NCI-H2171 (cell line): ENCODE measurements at places on chromosomes 5 and 9.

DNA sequence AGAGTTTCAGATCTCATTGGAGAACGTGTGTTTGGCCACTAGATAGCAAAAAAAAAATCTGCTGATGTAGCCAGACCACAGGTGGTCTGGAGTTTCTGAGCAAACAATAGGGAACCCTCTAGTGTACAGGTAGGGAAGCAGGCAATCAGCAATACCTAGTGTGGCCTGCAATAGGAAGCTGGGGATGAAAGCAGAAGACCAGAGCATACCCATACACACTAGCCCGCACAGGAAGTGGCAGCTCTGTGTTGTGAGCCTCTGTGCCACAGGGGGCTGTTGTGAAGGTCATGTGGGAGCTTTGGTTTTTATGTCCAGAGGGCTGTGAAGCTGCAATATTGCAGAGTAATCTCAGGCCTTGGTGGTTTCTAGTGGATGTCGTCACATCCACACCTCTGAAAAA, 81.2 kb downstream of the MTAP start:
- no peak for DNase-seq

GRCh38 chr5:153223376-153223775, 267.1 kb upstream of the GRIA1 start:
- no peak for DNase-seq

GRCh38 chr5:131289738-131290137, 25.9 kb downstream of the CDC42SE2 start:
- DNase-seq, result no peak

DNA sequence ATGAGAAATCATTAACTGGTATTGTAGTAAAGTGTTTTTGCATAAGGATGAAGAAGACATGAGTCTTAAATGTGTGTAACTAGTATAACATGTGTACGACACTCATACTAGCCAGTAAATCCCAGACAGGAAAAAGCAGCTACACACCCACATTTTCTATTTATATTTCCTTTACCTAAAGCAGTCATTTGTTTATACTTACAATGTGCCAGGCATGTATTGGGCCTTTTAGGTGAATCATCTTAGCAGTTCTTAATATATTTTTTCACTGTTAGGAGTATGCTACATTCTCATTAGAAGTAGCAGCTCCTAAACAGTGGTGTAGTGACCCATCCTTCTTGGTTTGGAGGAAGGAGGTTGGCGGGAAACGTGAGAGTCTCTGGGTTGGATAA, 55.8 kb upstream of the TMC1 start:
- DNase-seq, result no peak

DNA sequence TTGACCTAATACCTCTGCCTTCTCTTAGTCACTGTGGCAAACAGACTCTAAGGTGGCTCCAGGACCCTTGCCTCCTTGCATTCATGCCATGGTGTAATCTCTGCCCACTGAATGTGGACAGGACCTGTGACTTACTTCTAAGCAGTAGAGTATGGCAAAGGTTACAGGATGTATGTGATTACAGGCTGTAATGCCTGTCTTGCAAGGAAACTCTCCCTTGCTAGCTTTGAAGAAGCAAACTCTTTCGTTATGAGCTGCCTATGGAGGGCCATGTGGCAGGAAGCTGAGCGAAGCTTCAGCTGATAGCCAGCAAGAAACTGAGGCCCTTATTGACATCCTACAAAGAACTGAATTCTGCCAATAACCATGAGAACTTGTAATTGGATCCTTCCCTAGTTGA, 103.3 kb upstream of the HMHB1 start:
- DNase-seq, result no peak

GRCh38 chr5:149488645-149489306, 62.5 kb downstream of the CSNK1A1 start:
- DNase-seq, result no peak

- DNase-seq, result no peak
Observed at GRCh38 chr5:135054546-135054945, 20.5 kb upstream of the PITX1 start.

DNA sequence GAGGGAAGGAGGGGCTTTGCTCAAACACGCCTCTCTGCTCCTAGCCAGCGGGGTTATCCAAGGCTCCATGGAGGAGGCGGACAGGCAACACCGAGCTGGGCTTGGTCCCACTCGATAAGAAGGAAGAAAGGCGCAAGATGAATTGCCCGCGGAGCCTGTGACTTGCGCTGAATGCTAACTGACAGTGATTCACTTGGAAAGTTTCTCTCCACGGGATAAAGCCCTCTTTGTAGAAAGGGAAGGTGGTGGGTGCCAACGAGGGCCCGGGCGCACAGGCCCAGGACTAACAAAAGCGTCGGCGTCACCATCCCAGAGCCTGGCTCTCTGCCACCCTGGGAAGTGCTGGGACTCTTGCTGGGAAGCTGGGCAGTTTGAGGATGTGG, 76.0 kb downstream of the VAV2 start:
- no peak for DNase-seq

DNA sequence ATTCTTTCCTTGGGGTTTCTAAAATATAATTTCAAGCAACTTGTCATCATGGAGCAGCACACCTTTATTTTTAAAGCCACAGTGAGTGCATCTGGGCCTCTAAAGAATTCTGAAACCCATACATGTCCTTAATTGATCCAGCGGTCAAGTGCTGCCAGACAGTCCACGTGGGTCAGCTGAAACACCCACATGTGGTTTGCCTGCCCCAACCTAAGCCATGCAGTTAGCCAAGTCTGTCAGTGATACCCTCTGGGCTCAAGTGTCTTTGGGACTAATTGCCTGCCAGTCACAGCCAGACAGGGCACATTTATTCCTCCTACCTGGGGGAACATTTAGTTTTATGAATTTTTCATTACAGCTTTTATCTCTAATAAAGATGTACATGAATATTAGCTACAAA, 291.4 kb upstream of the SLC30A5 start:
- no peak for DNase-seq

DNA sequence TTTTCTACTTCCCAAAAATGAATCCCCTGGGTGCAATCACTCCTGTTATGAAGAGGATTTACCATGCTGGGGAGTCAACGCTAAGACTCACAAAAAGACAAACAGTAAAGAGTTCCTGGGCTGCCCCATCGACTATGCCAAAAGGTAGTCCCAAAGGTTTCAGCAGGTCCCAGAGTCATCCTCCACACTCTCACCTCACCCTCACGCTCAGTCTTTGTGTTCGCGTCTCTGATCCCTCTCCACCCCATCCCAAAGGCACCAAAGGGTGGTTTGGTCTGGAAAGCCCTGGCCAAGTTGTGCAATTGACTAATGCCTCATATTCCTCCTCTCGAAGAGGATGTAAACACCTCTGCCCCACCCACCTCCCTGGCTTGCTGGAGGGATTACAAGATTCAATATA, 240.2 kb upstream of the NFIL3 start:
- DNase-seq, result no peak

- DNase-seq, result no peak
Observed at GRCh38 chr9:135388530-135388929, 91.1 kb upstream of the PPP1R26 start.

DNA sequence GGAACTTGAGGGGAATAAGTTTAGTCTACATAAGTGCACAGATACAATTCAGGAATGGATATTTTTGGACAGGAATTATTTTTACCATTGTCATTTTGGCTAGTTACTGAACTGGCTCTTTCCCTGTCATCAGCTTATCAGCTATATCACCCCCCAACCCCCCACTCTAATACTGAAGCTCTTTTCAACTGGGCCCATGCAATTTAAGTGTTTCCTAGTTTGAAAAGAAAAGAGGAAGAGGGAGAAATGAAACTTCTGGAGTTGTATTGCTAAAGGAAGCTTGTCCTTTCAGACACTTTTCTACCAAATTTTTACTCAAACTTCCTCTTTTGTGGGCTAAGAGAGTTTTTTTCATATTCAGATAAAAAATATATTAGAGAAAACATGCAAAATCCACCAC, 18.5 kb upstream of the TIMD4 start:
- no peak for DNase-seq

DNA sequence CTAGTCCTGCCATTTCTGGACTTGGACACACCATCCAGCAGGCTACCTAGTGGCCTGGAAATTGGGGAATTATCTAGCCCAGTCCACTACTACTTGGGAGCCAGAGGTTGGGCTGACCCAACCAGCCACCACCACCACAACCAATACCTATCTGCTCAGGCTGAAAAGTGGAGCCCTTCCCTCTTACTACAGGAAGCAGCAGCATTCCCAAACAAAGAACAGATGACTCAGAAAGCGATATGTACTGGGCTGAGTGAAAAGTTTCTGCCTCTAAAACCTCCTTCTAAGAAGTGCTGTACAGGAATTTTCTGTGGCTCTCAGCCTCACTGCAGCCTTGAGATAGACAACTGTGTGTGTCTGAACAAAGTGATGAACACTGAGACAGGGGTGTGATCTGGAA, 279.4 kb downstream of the CDH10 start:
- DNase-seq, result no peak

GRCh38 chr9:86991077-86991476, 43.8 kb upstream of the GAS1 start:
- DNase-seq, result no peak

DNA sequence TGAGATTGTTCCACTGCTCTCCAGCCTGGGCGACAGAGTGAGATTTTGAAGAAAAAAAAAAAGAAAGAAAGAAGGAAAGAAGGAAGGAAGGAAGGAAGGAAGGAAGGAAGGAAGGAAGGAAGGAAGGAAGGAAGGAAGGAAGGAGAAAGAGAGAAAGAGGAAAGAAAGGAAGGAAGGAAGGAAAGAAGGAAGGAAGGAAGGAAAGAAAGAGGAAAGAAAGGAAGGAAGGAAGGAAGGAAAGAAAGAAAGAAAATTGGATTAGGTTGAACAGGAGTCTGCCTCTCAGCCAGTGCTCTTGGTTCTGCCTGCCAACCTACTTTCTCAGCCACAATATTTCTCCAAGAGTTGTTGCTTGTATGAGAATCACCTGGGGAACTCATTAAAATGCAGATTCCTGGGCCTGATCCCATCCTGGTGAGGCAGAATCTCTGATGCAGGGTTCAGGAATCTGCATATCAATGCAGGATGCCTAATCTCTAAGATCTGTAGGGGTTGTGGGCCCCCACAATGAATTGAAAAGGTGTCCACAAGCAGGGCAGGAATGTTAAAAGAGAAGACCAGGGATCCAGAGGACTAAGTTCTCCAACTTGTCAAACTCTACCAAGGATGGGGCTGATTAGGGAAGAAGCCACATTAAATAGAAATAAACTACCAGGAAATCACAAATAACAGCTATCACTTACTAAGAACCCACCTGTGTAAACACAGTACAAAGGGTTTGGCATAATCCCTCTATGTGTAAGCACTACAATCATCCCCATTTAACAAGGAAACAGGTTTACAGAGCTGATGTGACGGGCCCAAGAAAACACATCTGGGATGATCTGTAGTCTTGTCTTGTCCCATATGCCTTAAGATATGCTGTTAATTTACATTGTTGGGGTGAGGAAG, 23.4 kb upstream of the GALNT10 start:
- no peak for DNase-seq

DNA sequence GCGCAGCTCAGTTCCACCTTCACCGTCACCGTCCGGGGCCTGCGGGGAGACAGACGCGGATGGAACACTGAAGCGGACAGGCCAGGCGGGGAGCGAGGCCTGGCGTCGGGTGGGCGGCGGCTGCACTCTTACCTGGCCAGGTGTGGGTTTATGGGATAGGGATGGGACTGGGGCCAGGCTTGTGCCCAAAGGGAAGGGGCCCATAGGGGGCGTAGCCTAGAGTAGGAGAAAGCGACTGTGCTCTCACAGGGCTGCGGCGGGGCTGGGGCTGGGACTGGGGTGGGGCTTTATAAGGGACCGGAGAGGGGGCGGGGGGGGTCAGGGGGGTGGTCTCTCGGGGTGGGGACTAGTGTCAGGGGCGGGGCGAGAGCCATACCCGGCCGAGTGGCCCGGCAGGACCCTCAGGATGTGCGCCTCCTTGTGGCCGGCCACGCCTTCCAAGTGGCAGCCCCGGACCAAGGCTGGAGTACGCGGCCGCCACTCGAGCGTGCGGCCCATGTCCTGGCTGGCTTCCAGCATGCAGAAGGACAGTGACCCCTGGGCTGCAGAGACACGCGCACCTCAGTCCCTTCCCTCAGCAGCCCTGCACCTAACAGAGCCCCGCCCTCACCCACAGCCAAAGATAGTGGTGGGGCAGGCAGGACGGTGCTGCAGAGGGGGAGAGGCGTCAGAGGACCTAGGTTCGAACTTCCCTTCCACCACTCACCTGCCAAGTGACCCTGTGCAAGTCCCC, 22.8 kb downstream of the FPGS start:
- no peak for DNase-seq

- DNase-seq, result no peak
Observed at GRCh38 chr5:145697251-145697990, 137.7 kb downstream of the PRELID2 start.

DNA sequence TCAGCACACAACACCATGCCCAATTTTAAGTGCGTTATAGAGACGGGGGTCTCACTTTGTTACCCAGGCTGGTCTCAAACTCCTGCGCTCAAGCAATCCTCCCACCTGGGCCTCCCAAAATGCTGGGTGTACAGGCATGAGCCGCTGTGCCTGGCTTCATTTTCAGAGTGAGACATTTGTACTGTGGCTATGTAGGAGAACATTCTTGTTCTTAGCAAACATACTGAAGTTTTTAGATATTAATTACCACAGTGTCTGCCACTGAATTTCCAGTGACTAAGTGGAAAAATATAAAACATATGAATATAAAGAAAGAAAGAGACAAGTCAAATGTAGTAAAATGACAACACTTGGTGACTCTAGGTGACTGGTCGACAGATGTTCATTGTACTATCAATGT, 20.9 kb downstream of the BTNL9 start:
- no peak for DNase-seq

DNA sequence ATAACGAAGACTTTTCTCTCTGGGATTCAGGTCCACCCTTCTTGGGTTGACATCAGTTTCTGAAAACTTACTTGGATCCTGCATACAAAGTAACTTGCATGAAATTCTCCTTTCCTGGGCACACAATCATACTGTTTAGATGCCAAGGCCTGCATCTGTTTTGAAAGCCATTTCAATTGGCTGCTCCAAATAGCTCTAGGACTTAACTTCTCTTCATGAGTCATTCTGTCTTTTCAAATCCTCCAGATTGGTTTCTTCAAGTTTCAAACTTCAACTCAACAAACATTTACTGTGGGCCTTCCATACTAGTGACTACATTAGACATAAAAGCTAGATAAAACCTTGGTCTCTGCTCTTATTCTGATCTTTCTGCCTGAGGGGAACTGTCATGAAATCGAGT, 54.8 kb upstream of the HMHB1 start:
- DNase-seq, result no peak

GRCh38 chr5:127549551-127549950, 32.1 kb downstream of the PRRC1 start:
- DNase-seq, result no peak

GRCh38 chr5:112710896-112711295, 26.8 kb upstream of the APC start:
- no peak for DNase-seq

DNA sequence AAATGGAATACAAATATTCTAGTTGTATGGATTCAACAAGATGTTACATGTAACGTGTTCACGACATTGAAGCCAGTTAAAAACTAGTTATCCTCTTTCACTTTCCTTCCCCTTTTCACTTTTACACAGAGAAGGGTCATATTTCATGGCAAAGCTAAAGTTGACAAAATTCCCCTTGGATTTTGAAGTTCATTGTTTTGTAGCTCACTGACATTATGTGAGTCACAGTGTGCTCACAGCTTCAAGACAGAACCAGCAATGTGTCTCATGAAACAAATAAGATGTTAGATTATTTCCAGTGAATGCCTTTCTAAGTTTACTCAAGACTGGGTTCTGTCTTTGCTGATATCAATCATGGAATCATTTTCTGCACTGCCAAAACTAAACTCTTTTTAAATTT, 535.5 kb upstream of the GRIN3A start:
- DNase-seq, result no peak

GRCh38 chr9:83964973-83965349, 15.1 kb downstream of the HNRNPK start:
- DNase-seq, result no peak

GRCh38 chr5:135232958-135233357, 166.1 kb downstream of the MACROH2A1 start:
- DNase-seq, result no peak
